CD14-positive monocyte (primary cell): ENCODE measurements at places on chromosomes 4 and X.
A peak's percentile ranks its signal among the peaks of the same experiment; 100 is the strongest.

- H3K4me3 ChIP-seq: peak within 1 kb of the TSS; percentile 79
- DNase-seq: peak; percentile 10
- peaks cover 29% of the 10 kb centered on the region for H3K4me1 ChIP-seq
- H3K27ac ChIP-seq: peak within 1 kb of the TSS; percentile 92
Observed at GRCh38 chrX:49269767-49270248, at the start of gene PPP1R3F. PPP1R3F (plus strand) TSS chrX:49269793; CDS start chrX:49269870, 77 bp downstream.

- no peaks in the 10 kb centered on the region for H3K36me3 ChIP-seq
- H3K27me3 ChIP-seq: no peaks in the 10 kb centered on the region
- H3K27ac ChIP-seq: no peak overlapping the region
- peak; percentile 56 for DNase-seq
- H3K4me1 ChIP-seq: peaks cover 3% of the 10 kb centered on the region
Observed at GRCh38 chr4:9762823-9763475, 18.5 kb upstream of the DRD5 start.

GRCh38 chr4:145423017-145423708 is 58.5 kb upstream of the SMAD1 start:
- no peak overlapping the region for H3K27ac ChIP-seq
- no peak overlapping the region for H3K4me3 ChIP-seq
- no peaks in the 10 kb centered on the region for H3K27me3 ChIP-seq
- no peaks in the 10 kb centered on the region for H3K4me1 ChIP-seq

DNA sequence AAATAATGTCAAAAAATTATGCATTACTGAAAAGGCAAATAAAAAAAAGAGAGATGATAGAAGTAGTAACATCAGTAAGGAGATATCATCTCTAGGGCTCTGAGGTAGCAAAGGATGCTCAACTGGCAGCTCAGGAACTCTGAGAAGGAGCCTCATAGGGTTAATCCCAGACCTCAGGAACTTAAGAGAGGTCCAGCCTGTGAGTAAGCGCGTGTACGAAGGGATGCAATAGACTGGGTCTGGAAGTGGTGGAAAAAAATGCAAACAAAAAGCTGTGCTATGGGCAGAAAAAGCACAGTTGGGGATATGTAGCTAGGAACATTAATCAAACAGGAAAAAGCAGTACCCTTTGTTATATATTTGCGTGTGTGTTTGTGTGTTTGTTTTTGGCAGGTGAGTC is 282.0 kb downstream of the GALNTL6 start:
- H3K27ac ChIP-seq: no peak overlapping the region
- H3K4me3 ChIP-seq: no peak overlapping the region
- H3K4me1 ChIP-seq: no peaks in the 10 kb centered on the region
- no peak for DNase-seq
- H3K36me3 ChIP-seq: no peaks in the 10 kb centered on the region
- H3K27me3 ChIP-seq: no peaks in the 10 kb centered on the region

- DNase-seq: no peak
- no peaks in the 10 kb centered on the region for H3K36me3 ChIP-seq
- H3K27ac ChIP-seq: no peak overlapping the region
- H3K4me3 ChIP-seq: peak overlapping the region; percentile 71
Observed at GRCh38 chr4:165378398-165378744, 437 bp upstream of the CPE start.

DNA sequence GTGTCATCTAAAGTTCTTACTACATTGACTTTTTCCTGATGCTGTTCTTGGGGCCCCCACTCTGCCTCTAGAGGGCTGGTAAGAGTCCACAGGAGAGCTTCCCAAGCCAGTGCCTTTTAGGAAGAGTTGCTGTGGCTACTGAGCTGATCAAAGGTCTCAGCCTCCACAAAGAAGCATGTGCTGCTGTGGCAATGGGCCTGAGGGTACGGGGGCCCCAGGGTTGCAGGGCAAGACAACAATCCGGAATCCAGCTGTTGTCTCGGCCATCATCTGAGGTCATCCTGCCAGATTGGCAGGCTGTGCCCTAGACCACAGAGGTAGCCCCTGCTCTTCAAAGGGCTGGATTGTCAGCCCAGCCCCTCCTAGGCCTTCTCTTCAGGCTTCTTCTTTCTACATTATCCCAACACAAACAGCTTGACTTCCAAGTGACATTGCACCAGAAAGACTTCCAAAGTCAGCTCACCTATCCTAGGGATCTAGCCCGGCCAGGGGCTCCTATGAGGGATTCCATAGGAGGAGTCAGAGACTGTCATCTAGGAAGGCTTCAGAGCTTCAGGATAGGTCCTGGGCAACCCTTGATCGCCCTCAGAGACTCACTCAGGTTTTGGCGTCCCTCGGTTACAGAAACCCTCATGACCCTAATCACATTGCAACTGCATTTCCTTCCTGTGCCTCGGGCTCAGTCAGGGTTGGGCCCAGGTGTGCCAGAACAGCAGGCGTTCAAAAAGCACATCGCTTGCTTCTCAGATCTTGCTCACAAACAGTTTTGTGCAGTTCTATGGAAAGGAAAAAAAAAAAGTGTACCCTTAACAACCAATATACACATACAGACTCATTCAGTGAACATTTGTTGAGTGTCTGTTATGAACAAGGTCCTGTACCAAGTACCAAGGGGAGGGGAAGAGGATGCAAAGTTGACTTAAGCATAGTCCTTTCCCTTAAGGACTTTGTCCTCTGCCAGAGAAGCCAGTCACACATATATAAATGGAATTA is 27.8 kb downstream of the SLC25A5 start:
- H3K4me1 ChIP-seq: peaks cover 5% of the 10 kb centered on the region
- no peaks in the 10 kb centered on the region for H3K36me3 ChIP-seq
- no peak for DNase-seq
- no peaks in the 10 kb centered on the region for H3K27me3 ChIP-seq
- H3K27ac ChIP-seq: no peak overlapping the region

DNA sequence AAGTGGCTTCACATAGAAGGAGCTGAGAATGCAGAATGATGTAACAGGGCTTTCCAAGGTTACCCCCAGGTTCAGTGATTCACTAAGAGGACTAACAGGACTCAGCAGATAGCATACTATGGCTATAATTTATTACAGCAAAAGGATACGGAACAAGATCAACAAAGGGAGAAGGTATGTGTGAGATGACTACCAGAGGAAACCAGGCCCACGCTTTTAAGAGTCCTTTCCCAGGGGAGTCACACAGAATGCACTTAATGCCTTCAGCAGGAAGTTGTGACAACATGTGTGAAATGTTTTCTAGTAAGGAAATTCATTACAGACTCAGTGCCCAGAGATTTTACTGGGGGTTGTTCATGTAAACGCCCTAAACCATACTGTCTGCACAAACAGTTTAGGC is 373.6 kb upstream of the MAGEB2 start:
- H3K4me1 ChIP-seq: no peaks in the 10 kb centered on the region
- DNase-seq: no peak
- no peak overlapping the region for H3K27ac ChIP-seq
- H3K27me3 ChIP-seq: no peaks in the 10 kb centered on the region
- H3K36me3 ChIP-seq: no peaks in the 10 kb centered on the region
- H3K4me3 ChIP-seq: no peak overlapping the region

DNA sequence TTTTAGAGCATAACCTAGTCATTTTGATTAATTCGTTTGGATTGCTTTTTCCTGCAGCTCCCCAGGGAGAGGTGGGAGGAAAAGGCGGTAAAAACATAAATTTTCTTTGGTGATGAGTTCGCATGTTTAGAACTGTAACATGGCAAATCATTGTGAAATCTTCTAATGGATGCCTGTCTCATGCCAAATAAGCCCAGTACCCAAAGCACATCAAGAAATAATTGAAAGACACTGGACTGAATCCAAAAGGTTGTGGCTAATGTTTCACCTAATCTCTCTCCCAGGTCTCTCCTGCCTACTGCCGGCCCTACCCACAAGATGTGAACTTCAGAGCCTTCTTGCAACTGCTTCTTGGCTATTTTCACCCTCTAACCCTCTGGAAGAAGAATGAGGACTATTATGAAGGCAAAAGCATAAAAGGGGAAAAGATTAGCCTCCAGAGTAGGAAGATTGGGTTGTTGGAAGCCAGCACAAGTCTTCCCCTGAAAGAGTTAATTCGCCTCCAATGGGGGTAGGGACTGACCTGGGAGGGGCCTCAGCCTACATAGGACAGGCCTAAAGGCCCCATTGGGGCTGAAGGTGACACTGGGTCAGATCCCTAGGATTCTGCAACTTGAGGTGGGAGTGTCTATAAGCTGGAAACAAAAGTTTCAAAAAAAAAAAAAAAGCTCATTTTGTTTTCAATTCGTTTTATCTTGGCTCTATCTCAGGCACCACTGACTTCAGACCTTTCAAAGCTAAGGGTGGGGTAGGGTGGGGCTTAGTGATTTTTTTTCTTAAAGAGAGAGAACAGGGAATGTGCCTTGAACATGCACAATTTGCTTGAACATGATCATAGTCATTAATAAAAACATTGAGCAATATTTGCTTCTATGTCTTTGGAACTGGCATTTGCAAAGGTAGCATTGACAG is 278.6 kb upstream of the KLF3 start:
- no peak overlapping the region for H3K27ac ChIP-seq
- no peaks in the 10 kb centered on the region for H3K4me1 ChIP-seq
- no peak overlapping the region for H3K4me3 ChIP-seq
- H3K27me3 ChIP-seq: no peaks in the 10 kb centered on the region
- DNase-seq: no peak

DNA sequence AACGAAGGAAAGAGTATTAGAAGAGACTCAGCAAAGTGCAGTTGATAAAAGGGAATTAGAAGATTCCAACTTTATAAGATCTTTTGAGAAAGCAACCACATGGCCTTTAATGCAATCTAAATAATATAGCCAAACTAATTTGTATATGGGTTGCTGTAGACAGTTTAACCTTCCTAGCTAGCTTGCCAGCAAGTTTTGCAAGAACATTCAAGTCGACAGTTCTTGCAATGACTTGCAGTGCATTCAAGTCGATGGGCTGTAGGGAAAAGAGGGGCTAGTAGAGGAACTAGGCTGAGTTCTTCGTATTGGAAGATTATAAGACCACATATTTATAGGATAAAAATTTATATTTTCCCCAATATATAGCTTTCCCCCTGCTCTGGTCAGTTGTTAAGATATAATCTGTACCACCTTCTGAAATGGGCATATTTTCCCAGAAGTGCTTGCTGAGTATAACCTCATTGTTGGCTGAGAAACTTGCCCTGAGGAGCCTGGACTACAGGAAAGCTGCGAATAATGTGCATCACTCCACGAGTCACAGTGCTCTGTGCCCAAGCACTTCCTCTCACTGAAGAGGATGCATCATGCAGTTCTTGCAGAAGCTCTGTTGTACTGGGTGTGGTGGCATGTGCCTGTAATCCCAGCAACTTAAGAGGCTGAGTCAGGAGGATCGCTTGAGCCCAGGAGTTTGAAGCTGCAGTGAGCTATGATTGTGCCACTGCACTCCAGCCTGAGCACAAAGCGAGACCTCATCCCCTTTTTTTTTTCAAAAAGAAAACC is 56.7 kb downstream of the DOCK11 start:
- H3K27me3 ChIP-seq: no peaks in the 10 kb centered on the region
- no peak overlapping the region for H3K27ac ChIP-seq
- peak; percentile 52 for DNase-seq
- H3K4me3 ChIP-seq: no peak overlapping the region
- no peaks in the 10 kb centered on the region for H3K4me1 ChIP-seq

- peaks cover 74% of the 10 kb centered on the region for H3K4me1 ChIP-seq
- H3K27ac ChIP-seq: peak overlapping the region; percentile 83
Observed at GRCh38 chrX:2696698-2697215, 5.7 kb downstream of the CD99 start.

- DNase-seq: no peak
- no peaks in the 10 kb centered on the region for H3K36me3 ChIP-seq
- H3K4me3 ChIP-seq: no peak overlapping the region
Observed at GRCh38 chrX:105664243-105664642, 158.1 kb upstream of the NRK start.

DNA sequence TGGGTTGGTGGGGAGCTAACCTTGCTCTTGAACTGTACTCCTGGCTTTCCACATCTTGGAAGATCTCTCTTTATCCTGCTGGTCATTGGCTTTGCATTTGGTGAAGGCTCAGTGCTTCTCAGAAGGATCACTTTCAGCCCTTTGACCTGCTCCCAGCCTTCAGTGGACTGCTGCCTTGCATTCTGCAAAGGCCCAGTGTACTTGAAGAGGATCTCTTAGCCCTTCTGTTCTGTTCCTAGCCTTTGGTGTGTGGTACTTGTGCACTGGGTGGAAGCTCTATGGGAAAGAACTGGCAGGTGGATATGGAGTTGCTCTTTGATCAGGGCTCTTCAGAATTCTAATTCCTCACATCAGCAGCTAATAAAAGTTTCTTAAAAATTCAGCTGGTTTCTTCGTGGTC is 46.5 kb downstream of the FGF2 start:
- H3K27me3 ChIP-seq: no peaks in the 10 kb centered on the region
- no peaks in the 10 kb centered on the region for H3K4me1 ChIP-seq
- no peak for DNase-seq
- no peaks in the 10 kb centered on the region for H3K36me3 ChIP-seq

GRCh38 chrX:148573119-148573518 is 72.7 kb downstream of the AFF2 start:
- no peak overlapping the region for H3K4me3 ChIP-seq
- H3K36me3 ChIP-seq: no peaks in the 10 kb centered on the region
- peak overlapping the region; percentile 74 for H3K27ac ChIP-seq
- H3K27me3 ChIP-seq: no peaks in the 10 kb centered on the region

DNA sequence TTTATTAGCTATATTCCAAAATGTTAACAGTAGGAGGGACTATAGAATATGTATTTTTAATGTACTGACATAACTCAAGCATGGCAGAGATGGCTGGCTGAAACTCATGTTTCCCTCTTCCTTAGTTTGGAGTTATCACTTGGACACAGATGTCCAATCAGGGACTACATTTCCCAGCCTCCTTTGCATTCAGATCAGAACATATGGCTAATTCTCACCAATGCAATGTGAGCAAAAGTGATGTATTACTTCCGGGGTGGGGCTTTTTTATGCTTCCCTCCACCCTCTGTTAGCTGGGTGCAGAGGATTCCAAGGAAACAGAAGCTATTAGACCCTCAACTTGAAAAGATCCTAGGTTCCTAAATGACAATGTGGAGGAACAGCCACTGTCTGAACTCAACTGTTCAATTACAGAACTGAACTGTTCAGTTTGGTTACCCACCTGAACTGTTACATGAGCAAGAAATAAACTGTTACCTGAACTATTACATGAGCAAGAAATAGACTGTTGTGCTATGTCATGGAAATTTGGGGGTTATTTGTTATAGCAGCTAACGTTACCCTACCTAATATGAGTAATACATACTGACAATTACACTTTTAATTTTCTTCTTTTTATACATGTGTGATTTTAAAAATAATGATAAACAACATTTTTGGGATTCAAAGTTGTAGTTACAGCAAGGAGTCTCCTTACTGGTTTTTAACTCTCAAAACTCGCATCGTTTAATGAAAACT is 29.6 kb upstream of the ERVMER34-1 start:
- no peaks in the 10 kb centered on the region for H3K36me3 ChIP-seq
- H3K27ac ChIP-seq: no peak overlapping the region
